Stimulated activated CD8-positive, alpha-beta memory T cell treated with anti-CD3 and anti-CD28 coated beads, Interleukin-7, amount 100 ng/mL, for 24 hours (primary cell): ENCODE measurements at places on chromosomes 2 and 18.

- no peak for DNase-seq
Observed at GRCh38 chr2:207681431-207681830, 30.0 kb upstream of the CCNYL1 start.

DNA sequence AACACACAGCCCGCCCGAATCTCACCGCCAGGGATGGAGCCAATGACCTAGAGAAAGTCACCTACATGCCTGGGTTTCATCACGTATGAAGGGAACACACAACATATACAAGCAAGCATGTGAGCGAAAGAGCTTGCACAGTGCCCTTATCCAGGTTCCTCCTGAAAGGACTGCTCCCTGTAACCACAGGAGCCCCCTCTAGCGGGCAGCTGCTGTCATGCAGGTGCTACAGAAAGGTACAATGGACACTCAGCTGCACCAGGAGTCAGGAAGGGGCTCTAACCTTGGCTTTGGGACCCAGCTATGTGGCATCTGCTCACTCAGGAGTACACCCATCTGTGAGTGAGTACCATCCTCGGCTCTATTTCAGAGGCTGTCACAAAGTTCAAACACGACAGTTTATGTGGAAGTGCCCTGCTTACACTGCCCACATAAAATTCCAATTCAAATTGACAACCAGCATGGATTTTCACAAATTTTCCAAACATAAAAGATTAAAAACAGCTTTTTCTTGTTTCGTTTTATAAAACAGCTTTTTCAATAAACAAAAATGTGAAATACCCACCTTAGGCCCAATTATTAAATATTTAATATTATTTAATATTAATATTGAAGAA lies 3.5 kb downstream of the NDUFA10 start:
- peak; percentile 42 for DNase-seq

DNA sequence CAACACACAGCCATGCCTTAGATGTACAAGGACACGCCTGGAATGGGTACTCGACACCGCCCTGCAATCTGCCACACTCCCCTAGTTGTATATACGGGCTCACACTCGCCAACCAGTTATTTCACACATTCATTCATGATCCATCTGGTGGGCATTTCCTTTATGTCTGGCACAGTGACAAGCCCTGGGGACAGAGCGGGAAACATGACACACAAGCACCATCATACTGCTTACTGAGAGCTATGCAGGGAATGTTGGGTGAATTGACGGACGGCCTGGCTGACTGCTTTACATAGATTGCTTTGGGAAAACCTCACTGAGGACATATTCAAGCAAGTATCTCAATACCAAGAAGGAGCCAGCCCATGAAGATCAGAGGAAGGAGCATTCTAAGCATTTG lies 448.0 kb upstream of the SPRED2 start:
- no peak for DNase-seq

- DNase-seq = no peak
Observed at GRCh38 chr2:175359710-175360109, 178.2 kb upstream of the ATP5MC3 start.

DNA sequence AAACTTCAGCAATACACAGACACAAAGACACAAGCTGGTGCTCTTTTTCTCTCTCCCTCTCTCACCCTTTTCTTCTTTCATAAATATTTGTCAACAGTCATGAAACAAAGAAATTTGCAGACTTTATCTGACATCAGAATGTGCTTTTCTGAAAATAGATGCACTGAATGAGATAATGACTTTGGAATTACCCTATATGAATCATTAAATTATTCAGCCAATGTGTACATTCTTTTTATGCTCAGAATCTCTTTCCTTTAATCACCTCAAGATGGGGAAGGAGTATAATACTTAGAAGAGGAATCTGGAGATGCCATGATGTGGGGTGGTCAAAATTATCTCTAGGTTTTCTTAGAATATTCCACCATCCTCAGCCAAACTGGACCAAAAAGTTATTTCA lies 289.9 kb downstream of the LRRTM1 start:
- DNase-seq = no peak

DNA sequence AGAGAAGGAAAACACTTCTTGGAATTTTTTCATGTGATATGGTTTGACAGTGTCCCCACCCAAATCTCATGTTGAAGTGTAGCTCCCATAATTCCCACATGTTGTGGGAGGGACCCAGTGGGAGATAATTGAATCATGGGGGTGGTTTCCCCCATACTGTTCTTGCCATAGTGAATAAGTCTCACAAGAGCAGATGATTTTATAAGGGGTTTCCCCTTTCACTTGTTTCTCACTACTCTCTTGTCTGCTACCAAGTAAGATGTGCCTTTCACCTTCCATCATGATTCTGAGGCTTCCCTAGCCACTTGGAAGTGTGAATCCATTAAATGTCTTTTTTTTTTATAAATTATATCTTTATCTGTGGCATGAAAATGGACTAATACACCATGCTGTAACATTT lies 250.7 kb downstream of the LPIN1 start:
- DNase-seq = no peak

GRCh38 chr2:217919204-217919603 lies 83.6 kb downstream of the TNS1 start:
- no peak for DNase-seq

- no peak for DNase-seq
Observed at GRCh38 chr2:54945391-54946219, 104.6 kb downstream of the RTN4 start.

DNA sequence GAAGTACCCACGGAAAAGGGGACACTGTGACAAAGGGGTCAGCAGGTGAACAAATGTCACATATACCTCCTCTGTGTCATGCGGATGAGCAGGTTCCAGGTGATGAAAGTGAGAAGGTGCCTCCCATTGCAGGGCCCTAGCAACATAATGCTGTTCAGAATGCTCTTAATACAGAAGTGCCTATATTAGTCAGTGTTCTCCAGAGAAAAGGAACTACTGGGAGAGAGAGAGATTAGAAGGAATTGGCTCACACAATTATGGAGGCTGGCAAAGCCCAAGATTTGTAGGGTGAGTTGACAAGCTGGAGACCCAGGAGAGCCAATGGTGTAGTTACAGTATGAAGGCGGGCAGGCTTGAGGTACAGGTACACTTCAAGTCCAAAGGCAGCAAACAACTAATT lies 98.1 kb upstream of the CDC42EP3 start:
- DNase-seq = no peak

GRCh38 chr2:220981926-220982325 lies 590.2 kb downstream of the EPHA4 start:
- no peak for DNase-seq

DNA sequence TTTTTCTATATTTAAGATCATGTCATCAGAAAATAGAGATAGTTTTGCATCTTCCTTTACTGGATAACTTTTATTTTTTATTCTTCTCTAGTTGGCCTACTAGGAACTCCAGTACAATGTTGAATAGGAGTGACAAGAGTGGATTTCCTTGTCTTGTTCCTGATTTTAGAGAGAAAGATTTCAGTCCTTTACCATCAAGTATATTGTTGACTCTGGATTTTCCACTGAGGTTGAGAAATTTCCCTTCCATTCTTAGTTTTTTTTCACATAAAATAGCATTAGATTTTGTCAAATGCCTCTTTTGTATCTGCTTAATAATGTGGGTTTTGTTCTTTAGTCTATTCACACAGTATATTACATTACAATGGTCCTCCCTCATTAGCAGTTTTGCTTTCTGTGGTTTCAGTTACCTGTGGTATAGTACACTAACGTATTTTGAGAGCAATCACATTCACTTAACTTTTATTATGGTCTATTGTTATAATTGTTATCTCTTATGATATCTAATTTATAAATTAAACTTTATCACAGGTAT lies 105.5 kb downstream of the THADA start:
- DNase-seq = no peak

DNA sequence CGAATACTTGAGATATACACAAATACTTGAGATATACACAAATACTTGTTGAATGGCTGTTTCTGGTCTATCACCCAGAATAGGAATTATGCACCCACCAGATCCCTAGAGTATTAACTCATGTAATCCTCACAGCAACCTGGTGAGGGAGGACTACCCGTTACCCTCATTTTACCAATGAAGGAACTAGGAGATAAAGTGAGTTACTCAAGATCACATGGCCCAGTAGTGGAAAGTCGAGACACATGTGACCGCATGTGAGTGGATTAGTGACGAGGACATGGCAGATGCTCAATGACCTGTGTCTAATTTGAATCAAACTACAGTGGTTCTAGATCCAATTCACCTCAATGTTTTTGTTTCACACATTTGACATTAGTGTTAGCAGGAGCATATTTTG lies 2.4 kb downstream of the MOGAT1 start:
- no peak for DNase-seq

DNA sequence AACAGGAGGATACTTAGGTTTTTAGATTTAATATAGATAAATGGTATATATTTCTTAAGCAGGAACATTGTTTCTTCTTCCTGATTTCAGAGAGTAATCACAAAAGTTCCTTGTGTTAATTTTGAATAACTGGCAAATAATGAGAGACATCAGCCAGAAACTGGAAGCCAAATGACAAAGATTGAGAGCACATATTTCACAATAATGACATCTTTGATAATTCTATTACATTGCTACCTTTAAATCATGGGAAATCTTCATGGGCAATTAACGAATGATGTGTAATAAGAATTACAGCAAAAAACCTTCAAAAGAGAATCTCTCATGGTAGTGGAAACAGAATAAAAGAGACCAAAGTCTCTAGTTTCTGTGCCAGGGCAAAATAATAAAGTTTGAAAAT lies 215.1 kb downstream of the NUP35 start:
- DNase-seq = no peak

DNA sequence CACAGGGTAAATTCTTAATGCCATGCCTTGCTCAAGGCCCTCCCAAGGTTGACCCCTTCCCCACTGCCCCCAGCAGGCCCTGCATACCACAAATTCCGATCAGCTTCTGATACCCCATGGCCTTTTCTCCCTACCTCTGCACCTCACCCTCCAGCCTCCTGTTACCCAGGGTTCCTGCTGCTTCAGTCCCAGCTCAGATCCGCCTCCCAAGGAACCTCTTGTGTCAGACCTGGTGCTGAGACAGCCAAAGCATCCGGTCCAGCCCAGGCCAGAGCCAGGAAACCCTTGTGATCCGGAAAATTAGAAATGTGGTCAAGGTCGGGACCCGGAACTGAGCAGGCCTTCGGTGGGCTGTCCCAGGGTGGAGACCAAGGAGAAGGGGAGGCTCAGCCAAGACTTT lies 231.3 kb downstream of the BCL2 start:
- DNase-seq = no peak

DNA sequence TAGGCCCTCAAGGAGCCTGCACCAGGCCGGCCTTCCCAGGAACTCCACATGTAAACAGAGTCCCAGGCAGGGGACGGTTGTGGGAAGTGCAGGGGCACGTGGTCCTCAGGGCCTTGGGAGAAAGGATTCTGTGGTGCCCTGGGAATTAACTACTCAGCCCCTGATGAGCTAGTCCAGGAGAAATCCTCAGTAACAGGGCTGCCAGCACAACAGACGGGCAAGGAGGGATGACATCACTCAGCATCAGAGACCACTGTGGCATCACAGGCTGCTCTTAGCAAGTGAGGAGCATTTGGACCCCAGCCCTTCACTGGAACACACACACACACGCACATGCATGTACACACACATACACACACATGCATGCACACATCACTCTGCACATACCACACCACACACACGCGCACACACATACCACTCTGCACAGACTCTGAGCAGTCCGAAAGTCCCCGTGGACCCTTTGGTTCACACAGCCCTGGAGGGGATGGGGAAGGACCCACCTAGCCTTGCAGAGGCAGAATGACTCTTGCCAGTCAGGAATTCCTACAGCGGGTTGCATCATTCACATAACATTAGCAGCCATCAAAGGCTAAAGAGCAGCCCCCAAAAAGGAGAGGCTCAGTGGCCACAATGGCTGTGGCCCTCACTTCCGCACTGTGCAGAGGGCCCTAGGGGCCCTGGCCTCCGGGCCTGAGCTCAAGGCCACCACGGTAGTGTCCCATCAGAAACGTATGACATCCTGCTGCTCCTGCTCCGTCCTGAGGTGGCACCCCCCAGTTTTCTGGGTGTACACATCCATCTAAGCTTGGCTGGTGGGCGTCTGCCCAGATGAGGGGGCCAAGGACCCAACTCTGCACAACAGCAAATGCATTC lies 1.9 kb upstream of the NMUR1 start:
- no peak for DNase-seq

GRCh38 chr2:177225965-177226360 lies 13.4 kb downstream of the HNRNPA3 start:
- no peak for DNase-seq

DNA sequence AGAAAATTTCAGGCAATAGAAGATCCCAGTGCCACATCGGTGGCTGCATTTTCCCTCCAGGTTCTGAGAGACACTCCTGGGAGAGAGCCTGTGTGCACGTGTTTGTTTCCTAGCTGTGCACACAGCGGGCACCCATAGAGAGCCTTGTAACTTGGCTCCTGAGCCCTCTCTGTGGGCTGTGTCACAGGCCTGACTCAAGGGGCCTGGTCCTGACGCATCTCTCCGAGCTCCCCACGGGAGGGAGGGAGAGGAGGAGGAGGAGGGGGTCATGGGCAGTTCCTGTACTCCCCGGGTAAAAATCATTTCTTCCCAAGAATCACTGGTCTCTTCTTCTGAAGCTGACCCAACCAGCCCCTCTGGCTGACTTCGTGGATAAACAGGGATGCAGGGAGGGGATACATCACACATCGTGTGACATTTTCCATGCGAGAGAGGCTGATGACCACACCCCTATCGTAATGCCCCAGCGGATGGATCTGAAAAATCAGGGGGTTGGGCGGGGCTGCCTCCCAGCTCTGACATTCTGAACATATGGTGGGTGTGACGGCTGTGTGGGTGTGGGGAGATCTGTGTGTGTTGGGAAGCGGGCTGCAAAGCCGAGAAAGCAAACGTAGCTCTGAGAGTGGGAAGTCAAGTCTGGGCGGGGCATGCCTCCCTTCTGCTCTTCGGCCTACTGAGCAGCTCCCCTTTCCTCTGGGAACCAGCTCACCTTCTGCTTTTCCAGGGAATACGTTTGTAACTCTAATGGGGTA lies 308.3 kb upstream of the HS6ST1 start:
- DNase-seq = no peak

DNA sequence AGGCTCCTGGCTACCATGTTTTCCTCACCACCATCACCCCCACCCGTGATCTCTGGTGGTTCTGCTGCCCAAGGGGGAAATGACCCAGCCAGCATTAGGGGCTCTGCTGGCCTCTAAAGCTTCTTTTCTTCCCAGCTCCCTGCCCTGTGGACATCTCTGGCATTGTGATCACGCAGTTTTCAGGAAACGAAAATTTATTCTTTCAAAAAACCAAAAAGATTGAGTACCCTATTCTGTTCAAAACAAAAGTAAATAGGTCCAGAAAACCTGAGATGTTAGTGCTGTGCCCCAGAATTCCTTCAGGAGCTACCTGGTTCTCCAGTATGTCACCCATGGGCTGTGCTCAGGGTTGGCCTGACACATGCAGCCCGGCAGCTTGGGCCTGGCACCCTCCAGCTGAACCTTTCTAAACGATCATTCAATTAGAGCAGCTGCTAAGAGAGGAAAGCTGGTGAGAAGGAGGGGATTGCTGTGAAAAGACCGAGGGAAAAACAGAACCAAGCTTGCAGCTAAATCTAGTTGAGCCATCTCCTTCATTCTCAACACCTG lies 157.5 kb downstream of the MGAT5 start:
- DNase-seq = no peak

GRCh38 chr18:67636597-67637385 lies 120.3 kb upstream of the DSEL start:
- DNase-seq = no peak

- DNase-seq = no peak
Observed at GRCh38 chr18:23710068-23710527, 20.8 kb downstream of the LAMA3 start.

- no peak for DNase-seq
Observed at GRCh38 chr18:8279781-8280330, 329.4 kb upstream of the RAB12 start.
